ENCODE measurements at places on chromosomes 2 and 18. TPM values are rescaled to one million over a fixed set of nuclear protein-coding genes. Genes with fewer than 3 reads are reported as not detected.

Gene CAVIN2
- total RNA-seq: not detected

Gene HAAO
- total RNA-seq: 0.56 TPM

Gene UGT1A4
- not detected for total RNA-seq

Gene COLEC12
- not detected for total RNA-seq

Gene SERPINB8
- total RNA-seq: 2.9 TPM

Gene TMEM200C
- not detected for total RNA-seq

Gene AGPS
- 58.5 TPM for total RNA-seq

Gene CASP8
- total RNA-seq: 90.0 TPM

Gene IGFBP2
- 0.96 TPM for total RNA-seq

Gene ASPRV1
- total RNA-seq: 1.3 TPM

Gene MAP3K2
- total RNA-seq: 56.9 TPM

DNA sequence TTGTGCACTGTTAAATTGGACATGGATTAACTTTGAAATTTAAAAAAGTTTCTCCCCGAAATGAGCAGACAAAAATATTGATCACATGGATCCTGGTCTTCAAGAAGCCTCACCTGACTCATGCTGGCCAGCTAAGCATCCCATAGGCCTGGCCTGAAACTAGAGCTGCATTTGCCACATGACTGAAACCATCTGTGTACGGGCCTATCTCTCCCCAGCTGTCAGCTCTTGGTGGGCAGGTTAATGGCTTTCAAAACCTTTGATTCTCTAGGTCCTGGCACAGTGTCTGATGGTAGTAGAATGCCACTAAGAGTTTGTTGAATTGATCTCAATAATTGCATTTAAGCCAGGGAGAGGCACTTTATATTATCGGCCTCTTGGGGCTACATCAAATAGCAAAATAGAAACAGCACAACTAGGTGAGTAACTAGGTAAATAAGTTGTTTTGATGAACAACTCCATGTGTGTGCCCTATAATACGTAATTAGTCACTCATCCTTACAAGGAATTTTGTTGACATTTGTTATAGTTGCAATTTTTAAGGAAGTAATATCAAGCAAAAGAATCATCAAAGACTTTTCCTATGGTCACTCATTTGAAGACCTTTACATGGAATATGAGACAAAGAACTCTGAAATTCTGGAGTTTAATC is 251.1 kb downstream of the SP3 start:
- DNase-seq: no peak

DNA sequence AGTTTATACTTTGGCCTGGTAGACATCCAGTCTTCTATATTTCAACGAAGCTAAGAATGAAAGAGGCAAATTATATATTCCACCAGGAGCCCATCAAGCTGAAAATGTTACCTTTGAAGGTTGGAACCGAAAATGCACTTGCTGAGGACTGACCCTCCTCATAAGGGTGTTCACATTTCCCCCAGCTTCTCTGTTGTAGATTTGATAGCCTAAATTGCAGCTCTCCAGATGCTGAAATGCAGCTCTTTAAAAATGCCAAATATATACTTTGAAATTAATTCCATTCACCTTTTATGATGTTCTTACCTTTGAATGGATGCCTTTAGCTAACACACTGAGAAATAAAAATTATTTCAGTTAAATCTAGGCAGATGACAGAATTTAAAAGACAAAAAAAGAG is 1.8 kb upstream of the FIGN start:
- no peak for DNase-seq

DNA sequence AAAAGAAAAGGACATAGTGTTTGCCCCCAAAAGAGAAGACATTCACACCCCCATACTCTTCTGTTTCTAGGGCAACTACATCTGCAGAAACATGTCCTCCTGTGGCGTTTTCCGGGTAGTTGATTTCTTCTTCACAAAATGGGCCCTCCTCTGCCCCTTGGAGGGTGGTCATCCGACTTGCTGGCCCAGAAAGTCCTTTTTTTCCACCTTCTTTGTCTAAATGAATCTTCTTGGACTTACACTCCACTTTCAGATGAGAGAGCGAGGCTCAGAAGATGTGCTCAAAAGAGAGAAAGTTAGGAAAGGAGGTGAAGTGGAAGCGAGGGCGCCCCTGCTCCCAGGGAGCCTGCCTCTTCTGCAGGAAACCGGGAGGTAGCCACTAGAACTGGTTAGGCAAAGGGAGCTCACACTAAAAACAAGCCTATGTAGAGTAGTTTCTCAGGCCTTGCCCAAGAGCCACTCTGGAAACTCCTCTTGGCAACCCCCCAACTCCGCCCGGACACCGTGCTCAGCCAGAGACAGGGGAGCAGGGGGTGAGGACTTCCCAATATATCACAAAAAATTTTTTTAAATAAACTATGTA is 10.2 kb upstream of the SIX3 start:
- DNase-seq: peak; percentile 14

DNA sequence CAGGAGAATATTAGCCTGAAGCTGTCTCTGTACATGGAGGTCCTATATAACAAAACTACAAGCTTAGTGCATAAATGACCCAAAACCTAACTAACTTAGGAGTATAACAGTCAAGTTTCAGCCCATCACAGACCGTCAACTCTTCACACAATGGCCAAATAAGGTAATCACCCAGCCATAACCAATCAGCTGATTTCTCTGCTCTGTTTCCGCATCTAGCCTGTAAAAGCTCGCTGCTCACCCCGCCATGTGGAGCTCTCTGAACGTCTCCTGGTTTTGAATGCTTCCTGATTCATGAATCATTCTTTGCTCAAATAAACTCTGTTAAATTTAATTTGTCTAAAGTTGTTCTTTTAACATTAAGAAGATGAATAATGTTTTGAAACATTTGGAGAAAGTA is 593.6 kb downstream of the TMX3 start:
- DNase-seq: no peak

- DNase-seq: no peak
Measured at GRCh38 chr2:163682695-163683094, 53.1 kb downstream of the FIGN start.

DNA sequence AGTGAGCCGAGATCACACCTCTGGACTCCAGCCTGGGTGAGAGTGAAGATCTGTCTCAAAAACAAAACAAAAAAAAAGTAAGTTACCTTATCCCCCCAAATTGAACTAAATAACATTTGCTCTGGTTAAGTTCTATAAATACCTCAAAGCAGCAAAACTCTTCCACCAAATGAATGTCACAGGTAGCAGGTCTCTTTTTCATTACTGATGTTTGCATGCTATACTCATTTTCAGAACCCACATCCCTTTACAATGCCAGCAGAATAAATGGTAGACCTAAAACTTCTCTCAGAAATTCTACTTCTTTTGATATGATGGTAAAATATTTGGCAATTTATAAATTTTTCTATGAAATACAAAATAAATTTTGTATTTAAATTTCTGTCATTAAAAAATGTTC is 22.3 kb downstream of the INO80D start:
- no peak for DNase-seq

- DNase-seq: no peak
Measured at GRCh38 chr2:12169721-12170120, 423.3 kb downstream of the LPIN1 start.

DNA sequence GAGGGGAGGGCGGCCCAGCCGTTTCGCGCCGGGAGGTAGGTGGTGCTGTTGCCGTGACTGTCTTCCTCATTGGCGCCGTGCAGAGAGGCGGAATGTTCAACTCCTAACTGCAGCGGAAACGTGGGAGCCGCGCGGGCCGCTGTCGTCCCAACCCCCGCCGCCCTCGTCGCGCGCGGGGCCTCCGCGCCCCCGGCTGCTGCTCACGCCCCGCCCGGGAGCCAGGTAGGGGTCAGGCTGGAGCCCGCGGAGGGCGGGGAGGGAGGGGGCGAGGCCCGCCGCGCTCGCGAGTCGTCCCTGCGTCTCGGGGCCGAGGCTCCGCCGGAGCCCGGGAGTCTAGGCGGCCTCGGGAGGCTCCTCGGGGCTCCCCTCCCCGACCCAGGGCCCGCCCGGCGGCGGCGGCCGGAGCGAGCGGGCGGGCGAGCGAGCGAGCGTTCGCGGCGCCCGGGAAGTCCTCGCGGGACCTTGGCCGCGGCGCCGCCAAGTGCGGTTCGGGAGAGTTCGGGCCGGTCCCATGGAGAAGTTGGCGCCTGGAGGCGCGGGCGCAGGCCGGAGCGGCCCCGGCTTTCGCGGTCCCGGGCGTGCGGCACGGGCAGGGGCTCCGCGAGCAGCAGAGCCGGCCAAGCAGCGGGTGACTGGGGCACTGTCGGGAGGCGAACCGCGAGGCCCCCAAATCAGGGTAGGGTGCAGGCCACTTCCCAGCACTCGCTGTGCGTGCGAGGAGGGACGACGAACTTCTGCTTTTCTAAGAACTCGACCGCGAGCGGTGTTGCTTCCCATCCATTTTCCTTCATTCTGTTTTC is at the start of gene MAP3K20:
TSS of gene MAP3K20 (plus strand) at position 66 of the 800 bp plus-strand sequence. CDS start 15,186 bp downstream, outside the sequence.
- DNase-seq: peak; percentile 64

GRCh38 chr18:63135101-63135500 is 184.5 kb downstream of the BCL2 start:
- no peak for DNase-seq

DNA sequence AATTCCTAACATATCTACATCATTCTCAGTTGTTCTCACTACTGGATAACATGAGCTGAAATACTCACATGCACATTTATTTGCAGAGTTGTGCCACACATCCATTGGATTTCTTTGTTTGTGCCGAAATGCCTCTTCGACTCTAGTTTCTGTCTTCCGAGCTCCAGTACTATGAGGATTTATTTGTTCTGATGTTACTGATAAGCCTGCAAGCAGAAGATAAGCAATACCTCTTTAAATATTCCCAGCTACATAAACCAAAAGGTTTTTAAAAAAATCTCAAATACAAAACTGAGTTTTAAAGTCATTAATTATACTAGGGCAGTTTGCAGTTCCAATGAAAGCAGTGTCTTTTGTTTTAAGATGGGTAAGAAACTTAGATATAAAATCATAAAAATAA is 164.8 kb downstream of the ATAD2B start:
- DNase-seq: no peak

DNA sequence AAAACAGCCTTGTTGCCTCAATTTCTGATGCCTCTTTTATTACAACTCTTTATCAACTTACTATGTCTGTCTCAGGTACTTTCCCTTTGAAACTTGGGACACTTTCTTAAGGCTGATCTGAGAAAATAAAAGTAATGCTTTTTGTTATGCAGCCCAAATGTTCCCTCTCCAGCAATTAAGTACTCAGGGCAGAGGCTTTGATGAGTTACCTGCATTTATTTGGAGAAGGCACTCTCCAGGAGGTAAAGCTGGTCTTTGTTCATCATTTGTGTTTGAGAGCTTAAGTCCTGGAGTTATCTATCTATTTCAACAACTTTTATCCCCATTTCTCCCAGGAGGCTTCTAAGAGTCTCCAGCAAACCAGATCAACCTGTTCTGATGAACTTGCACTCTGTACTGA is 259.2 kb downstream of the ASXL3 start:
- no peak for DNase-seq

DNA sequence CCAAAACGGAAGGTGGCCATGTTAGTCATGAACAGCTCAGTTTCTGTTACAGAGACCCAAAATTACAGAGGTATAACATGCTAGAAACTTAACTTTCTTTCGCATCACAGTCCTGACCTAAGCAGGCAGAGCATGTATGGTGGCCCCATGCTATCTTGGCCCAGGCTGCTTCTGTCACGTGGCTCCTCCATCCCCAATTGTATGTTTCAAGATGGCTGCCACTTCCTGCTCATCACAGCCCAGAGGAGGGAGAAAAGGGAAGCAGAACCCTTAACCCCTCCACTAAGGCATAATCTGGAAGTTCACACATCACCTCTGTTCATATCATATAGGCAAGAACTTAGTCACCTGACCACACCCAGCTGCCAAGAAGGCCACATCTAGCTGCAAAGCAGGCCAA is 28.7 kb downstream of the CDK15 start:
- no peak for DNase-seq

GRCh38 chr2:58539973-58540372 is 298.8 kb upstream of the FANCL start:
- no peak for DNase-seq

GRCh38 chr2:161273038-161273760 is 35.0 kb upstream of the PSMD14 start:
- DNase-seq: no peak

DNA sequence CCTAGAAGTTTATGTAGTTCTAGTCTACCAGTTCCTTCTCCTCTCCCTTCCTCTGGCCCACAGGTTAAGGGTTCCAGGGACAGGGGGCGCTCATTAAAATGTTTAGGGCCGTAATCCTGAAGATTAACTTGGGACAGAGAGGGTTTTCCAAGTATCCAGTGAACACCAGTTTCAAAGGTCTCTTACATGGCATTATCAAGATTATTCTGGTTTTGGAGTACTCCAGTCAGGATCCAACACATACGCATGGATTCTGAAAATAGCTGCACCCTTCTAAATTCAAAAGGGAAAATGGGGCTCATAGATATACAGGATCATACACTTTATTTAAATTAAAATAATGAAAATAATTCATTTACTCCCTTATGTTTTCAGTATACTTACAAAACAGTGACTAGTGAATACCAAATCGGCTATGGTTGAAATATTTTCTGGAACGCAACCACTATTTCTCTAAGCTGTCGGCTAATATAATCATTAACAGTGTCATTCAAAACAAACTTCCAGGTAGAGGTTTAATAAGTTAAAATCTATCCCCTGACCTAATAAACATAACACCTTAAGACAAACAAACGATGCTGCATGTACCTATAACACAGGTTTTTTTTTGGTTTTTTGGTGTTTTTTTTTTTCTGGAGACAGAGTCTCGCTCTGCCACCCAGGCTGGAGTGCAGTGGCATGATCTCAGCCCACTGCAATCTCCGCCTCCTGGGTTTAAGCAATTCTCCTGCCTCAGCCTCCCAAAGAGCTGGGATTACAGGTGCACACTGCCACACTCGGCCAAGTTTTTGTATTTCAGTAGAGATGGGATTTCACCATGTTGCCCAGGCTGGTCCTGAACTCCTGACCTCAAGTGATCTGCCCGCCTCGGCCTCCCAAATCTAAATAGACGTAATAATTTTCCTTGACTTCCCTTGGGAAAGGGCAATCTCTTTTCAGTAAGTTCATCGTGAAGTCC is 44.7 kb downstream of the MGAT4A start:
- no peak for DNase-seq

GRCh38 chr2:26786207-26787028 is 562 bp downstream of the CENPA start:
- DNase-seq: peak; percentile 65

DNA sequence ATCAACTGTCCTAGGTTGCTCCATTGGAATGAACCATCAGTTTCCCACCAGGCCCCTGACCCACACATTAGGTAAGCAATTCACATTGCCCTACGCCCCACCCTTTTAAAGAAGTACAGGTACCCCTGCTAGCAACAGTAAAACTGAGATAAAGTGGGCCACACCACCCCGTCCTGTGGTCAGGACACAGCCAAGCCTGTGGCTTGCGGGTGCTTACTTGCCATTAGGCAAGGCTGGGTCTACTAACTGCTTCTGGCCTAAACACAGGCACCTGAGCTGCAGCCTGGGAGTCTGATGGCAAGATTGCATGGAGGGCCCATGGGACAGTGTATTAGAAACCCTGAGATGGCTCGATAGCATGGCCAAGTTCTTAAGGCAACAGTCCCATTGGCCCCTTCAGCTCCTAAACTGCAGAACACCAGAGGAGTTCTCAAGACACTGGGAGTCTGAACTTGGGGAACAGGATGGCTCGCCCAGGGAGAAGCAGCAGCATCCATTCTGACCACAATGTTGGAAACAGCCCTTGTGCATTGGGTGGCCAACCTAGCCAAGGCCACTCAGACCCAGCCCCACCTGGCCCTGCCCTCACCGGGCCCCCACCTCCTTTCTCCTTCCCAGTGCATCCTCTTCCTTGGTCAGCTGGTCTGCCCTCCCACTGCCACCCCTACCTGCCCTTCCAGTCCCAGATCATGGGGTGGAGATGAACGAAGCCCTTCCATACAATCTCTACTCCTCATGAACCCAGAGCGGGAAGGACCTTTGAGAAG is 177.1 kb downstream of the TNS1 start:
- no peak for DNase-seq

All from activated CD8-positive, alpha-beta memory T cell treated with anti-CD3 and anti-CD28 coated beads, Interleukin-2, amount 10 ng/mL, durations not matched to agents 7 days and 5 days (primary cell).